NCI-H1105 (cell line): ENCODE measurements at places on chromosomes 7 and 10.

GRCh38 chr7:43588477-43589132 is 5.7 kb downstream of the STK17A start:
- DNase-seq: no peak

- no peak for DNase-seq
Observed at GRCh38 chr10:124701881-124702656, 42.1 kb downstream of the FAM53B start.

DNA sequence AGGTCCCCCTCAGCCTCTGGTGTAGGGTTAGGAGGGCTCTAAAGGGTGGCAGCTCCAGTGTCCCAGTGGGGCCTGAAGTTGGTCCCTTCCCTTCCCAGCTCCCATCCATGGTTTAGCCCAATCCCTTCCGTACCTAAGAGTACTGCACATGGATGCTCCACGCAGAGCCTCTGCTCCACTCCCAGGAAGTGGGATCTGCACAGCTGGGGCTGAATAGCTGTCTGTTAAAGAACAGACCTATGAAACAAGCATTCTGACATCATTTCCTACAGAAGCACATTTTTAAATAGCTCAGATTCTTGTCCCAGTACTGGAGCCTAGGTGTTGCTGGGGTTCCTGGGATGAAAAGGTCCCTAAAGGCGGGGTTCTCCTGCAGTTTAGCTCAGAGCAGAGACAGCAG is 135.9 kb downstream of the ZMYND11 start:
- DNase-seq: no peak

DNA sequence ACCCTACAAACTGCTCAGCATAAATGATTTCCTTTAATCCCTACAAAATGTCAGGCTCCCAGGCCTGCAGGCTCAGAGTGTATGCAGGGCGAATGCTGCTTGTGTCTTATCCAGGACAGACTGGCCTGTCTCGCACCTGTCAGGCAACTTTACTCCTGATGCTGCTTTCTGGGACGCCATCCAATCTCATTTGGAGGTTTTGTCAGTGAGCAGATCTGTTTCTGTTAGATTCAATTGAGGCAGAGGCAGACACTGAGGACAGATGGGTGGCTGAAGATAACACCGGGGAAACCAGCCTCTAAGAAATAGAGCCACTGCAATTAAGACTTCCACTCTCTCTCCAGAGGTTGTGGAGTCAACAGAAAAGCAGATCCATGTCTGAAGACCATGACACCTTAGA is 115.6 kb downstream of the DPP6 start:
- DNase-seq: peak; percentile 60

GRCh38 chr7:25255611-25256332 is 27.5 kb upstream of the NPVF start:
- DNase-seq: no peak

DNA sequence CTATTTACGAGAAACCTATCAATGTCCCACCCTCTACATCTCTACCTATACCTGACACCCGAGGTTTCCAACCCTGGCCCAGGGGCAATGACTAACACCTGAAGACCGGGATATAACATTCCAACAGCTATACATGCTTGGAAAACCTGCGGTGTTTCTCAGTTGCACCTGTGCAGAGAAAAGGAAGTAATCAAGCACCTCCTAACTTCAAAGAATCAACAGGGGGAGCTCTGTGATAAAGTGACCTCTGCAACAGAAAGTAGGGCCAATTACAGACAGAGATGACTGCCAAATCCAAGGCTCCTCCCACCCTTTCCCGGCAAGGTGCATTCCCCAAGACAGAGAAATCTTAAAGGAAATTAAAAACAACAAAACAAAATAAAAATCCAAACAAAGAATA is 41.3 kb downstream of the CCDC6 start:
- peak; percentile 11 for DNase-seq

GRCh38 chr10:5381187-5381586 is 16.4 kb downstream of the UCN3 start:
- DNase-seq: no peak
